ENCODE measurements at places on chromosomes 3 and 15.

- no peaks in the 10 kb centered on the region for H3K36me3 ChIP-seq
- H3K4me1 ChIP-seq: no peaks in the 10 kb centered on the region
- no peak for DNase-seq
- H3K27ac ChIP-seq: no peak overlapping the region
- H3K27me3 ChIP-seq: no peaks in the 10 kb centered on the region
- H3K4me3 ChIP-seq: no peak overlapping the region
Measured at GRCh38 chr15:83871808-83872559, 218.1 kb downstream of the ADAMTSL3 start.

- no peak overlapping the region for H3K27ac ChIP-seq
- no peaks in the 10 kb centered on the region for H3K4me1 ChIP-seq
- DNase-seq: no peak
- no peaks in the 10 kb centered on the region for H3K36me3 ChIP-seq
- H3K27me3 ChIP-seq: no peaks in the 10 kb centered on the region
- no peak overlapping the region for H3K4me3 ChIP-seq
Measured at GRCh38 chr3:181457756-181458155, 254.0 kb upstream of the SOX2 start.

- no peak overlapping the region for H3K4me3 ChIP-seq
- no peak overlapping the region for H3K27ac ChIP-seq
- H3K36me3 ChIP-seq: no peaks in the 10 kb centered on the region
- H3K27me3 ChIP-seq: no peaks in the 10 kb centered on the region
Measured at GRCh38 chr15:78651007-78651406, 10.0 kb upstream of the CHRNB4 start.

DNA sequence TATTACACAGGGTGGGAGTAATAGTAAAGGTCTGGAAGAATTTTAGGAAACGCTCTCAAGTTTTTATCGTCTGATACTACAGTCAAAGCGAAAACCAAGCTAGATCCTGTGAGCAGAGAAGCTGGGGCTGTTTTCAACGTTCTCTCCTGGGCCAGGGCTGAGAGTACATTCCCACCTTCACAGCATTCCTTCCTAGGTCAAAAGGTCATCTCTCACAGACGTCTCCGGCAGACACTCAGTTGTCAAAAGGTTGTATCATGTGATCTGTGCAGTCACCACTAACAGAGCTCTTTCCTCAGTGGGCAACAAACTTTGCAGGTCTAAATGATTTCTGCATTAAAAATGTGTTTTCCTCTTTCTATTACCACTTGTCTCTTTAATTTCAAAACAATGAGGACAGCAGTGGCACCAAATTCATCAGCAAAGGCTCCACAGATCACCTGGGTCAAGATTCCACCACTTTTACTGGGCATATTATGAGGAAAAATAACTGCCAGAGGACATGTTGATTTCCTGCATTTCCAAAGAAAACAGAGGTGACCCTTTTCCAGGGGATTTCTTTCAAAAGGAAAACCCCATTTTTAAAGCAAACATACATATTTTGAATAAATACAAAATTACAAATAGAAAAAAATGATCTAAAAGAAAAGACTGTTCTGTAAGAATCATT is 41.9 kb downstream of the MEIS2 start:
- no peaks in the 10 kb centered on the region for H3K27me3 ChIP-seq
- H3K27ac ChIP-seq: peak overlapping the region; percentile 29
- peaks cover 37% of the 10 kb centered on the region for H3K4me1 ChIP-seq
- H3K4me3 ChIP-seq: no peak overlapping the region
- no peak for DNase-seq
- no peaks in the 10 kb centered on the region for H3K36me3 ChIP-seq

DNA sequence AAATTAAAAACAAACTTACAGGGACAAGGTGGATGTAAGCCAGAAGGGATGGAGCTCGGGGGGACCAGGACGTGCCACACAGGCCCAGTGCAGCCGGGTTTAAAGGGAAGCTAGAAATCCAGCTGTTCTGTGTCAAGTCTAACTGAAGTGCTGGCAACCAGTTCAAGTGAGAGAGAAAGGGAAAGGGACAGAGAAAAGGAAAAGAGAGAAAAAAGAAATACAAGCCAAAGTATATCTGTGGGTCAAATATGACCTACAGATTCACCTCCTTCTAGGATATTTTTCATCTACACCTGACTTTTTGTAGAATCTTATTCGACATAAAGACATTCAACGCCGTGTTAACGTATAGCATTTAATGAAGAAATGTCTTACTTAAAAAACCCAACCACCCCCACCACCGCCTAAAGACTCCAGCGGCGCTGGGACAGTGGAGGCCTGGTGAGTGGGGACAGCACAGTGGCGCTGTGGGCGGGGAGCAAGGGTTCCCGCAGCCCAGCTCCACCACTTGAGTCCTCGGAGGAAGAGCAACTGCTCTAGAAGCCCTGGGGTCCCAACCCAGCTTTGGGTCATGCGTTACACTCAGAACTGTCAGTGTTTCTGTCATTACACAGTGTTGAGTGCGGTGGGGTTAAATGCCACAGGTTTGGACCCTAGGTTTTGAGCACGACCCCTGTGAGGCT is 62.3 kb downstream of the CHSY1 start:
- no peak for DNase-seq
- no peak overlapping the region for H3K4me3 ChIP-seq
- H3K27ac ChIP-seq: peak overlapping the region; percentile 83
- no peaks in the 10 kb centered on the region for H3K36me3 ChIP-seq
- H3K27me3 ChIP-seq: no peaks in the 10 kb centered on the region
- H3K4me1 ChIP-seq: peaks cover 86% of the 10 kb centered on the region

- no peak for DNase-seq
- H3K4me3 ChIP-seq: no peak overlapping the region
- no peaks in the 10 kb centered on the region for H3K36me3 ChIP-seq
- no peaks in the 10 kb centered on the region for H3K27me3 ChIP-seq
- no peak overlapping the region for H3K27ac ChIP-seq
- no peaks in the 10 kb centered on the region for H3K4me1 ChIP-seq
Measured at GRCh38 chr3:145637105-145637504, 523.9 kb downstream of the PLOD2 start.

GRCh38 chr3:128051837-128052594 is at the start of gene SEC61A1:
Gene SEC61A1 (plus strand): TSS chr3:128052437. CDS start chr3:128052553, 116 bp downstream.
- peaks cover 29% of the 10 kb centered on the region for H3K4me1 ChIP-seq
- H3K4me3 ChIP-seq: peak within 1 kb of the TSS; percentile 98
- no peak for DNase-seq
- H3K27ac ChIP-seq: peak within 1 kb of the TSS; percentile 97
- no peaks in the 10 kb centered on the region for H3K27me3 ChIP-seq

DNA sequence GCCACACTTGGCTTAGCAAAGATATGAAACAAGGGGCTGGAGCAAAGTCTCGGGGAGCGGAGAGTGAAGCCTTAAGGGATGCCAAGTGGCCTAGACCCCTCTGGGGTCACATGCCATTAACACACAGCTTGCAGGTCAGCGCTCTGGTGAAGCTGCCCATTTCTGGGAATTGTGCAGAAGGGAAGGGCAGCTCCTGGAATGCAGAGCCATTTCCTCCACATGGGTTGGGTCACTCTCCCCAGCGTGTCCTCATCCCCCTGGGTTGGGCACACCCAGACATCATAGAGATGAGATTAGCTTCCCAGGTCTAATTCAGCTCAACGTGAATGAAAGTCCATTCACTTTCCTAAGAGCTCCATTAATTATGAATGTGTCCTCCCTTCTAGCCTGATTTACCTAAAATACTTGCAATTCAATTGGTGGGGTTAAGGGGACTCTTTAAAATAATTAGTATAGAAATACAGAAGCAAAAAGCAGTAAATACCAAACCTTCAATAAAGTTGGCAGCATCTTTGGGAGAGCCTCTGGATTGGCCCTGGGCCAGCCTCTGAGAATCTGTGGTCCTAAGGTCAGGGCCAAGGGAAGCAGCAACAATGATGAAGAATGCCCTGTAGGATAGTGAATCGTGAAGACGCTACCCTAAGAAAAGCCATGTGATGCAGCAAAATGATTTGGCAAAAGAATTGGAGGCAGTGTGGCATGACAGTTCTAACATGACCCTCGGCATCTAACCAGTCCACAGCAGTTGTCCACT is 17.8 kb downstream of the MRAS start:
- H3K4me1 ChIP-seq: no peaks in the 10 kb centered on the region
- no peak for DNase-seq
- no peak overlapping the region for H3K4me3 ChIP-seq
- no peaks in the 10 kb centered on the region for H3K36me3 ChIP-seq
- H3K27me3 ChIP-seq: peaks cover 4% of the 10 kb centered on the region

- no peaks in the 10 kb centered on the region for H3K36me3 ChIP-seq
- H3K27me3 ChIP-seq: no peaks in the 10 kb centered on the region
- no peak overlapping the region for H3K27ac ChIP-seq
- no peak overlapping the region for H3K4me3 ChIP-seq
- no peaks in the 10 kb centered on the region for H3K4me1 ChIP-seq
Measured at GRCh38 chr15:48486228-48486627, 155.0 kb downstream of the DUT start.
